ENCODE measurements at places on chromosomes 6 and 20. TPM values are rescaled to one million over a fixed set of nuclear protein-coding genes. Genes with fewer than 3 reads are reported as not detected.

DNA sequence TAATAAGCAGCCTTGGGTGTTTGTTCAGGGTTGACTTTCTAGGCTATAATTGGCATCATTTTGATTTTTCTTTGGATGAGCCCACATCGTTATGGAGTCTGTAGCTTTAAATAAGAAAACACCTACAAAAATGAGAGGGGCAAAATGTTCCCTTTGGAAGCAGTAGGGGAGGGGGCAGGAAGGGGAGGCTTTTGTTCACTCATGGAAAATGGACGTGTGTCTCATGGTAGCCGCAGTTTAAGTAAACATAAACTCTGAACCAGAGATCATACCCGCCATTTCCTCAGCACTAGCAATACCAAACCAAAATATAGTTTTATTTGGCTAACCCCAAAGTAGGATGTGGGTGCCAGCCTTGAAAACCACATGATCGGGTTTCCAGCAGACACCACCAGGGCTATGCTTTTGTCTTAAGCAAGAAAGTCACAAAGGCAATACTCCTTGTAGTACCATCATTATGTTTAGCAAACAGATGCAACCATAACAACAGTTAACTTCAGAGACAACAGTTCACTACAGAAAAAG, 572.5 kb upstream of the JAG1 start:
- DNase-seq, result no peak

GRCh38 chr6:133170602-133171001, 70.6 kb upstream of the EYA4 start:
- DNase-seq, result no peak

DNA sequence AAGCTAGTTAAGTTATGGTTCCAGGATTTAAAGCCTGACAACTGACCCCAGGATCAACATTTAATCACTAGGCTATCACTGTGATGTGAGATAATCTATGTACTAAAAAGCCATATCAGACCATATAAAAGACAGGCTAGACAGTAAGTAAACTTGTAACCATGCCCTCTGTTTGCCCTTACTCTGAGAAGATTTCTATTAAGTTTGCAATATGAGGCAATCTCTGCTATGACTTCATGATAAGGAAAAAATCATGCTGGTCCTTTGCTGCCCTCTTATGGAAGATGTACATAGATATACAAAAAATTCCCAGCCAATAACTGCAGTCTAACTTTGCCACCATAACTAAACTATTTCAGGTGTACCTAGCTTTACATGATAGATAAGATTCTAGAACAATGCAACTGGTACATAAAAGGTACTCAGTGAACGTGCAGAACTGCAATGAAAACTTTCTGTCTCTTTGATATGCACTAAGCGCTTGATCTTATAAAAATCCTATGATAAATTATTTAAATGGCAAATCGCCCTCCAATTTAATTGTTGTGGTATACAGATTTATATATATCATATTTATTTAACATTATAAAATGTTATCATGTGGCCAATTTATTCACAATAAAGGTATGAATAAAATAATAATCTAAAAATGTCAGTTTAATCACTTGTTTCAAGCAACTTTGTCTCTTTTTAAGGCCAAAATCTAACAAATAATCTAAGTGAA, 70.5 kb downstream of the FAM217A start:
- DNase-seq, result no peak

DNA sequence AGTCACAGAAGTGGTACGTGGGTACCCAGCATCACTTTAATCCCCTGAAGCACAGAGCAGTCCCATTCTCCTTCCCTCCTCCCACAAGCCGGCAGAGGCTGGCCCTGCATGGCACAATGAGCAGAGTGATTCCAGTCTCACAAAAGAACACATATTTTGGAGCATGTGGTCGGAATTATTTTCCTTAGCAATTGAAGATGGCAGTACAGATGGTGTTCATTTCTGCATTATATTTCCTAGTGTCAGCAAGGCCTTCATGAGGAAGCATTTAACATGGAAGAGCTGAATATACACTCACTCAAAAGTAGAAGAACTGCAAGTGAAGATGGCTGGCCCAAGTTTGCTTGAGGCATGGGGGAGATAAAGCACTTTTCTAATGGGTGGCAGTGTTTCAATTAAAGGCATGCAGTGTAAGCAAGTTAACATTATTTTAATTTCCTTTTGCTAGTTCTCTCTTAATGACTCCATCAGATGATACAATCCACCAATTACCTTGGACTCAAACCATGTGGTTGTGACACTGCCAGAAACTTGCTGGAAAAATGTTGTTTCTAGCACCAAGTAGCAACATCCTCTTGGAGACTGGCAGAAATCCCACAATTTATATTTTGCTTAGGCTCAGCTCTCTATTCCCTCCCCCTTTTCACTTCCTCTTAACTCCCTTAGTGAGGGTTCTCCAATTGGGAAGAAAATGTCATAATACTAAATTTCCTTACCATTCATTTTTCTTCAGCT, 74.4 kb downstream of the ARHGAP18 start:
- DNase-seq, result no peak

DNA sequence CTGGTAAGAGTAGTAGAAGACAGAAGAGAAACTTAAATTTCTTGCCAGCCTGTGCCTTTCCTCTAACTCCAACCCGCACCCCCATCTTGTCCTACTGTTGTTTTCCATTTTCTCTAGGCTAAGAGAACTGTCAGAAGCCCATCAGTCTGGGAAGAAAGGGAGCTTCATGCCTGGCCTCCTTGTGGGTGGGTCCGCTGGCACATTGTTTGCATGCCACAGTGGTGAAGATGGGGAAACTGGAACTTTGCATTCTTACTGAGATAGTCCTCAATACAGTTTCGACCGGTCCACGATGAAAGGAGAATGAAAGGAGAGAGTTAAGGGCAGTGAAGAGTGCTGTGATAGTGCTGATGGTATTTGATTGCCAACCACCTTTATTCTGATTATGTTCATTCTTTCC, 103.1 kb downstream of the TCP11 start:
- DNase-seq, result no peak

Gene MOG
- total RNA-seq, result 2.4 TPM

Gene ERVFRD-1
- not detected for total RNA-seq
